ENCODE measurements at places on chromosomes 12 and 14.

DNA sequence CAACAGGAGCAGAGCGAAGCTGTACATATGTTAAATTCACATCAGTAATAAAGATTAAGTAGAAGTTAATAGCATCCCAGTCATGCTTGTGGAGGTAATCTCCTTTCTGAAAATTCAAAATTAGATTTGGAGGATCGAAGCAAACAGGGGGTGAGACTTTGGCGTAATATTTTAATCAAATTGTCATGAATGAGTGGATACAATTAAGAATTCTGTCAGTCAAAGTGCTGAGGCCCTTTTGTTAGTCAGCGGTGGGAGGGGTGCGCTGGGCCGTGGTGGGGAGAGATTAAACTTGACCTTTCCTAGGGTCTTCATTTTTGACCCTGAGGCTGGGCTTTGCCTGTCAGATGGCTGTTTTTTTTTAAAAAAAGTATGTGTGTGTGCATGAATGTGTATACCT is 226.7 kb downstream of the VRK1 start:
- no peak for DNase-seq

GRCh38 chr12:106436164-106436563 is 78.6 kb downstream of the POLR3B start:
- no peak for DNase-seq

GRCh38 chr14:89767861-89768268 is 186.7 kb downstream of the EFCAB11 start:
- DNase-seq = peak; percentile 22

GRCh38 chr12:82186282-82186681 is 171.9 kb downstream of the CCDC59 start:
- no peak for DNase-seq

DNA sequence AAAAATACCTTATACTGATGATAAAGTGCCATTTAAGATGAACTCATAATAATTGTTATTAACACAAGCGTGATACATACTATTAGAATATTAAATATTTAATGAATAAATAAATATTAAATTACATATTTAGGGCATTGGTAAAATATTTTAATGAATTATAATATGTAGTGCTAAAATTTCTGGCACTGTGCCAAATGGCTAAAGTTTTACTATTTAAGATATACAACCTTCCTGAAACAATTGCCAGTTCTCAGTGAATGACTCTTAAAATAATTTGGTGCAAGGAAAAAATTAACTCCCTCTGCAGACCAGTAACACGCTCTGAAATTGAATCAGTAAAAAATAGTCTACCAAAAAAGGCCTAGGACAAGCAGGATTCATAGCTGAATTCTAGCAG is 428.9 kb upstream of the ATXN7L3B start:
- no peak for DNase-seq

Data from GM12892 (cell line).